ENCODE measurements at places on chromosomes 4 and X. TPM values are rescaled to one million over a fixed set of nuclear protein-coding genes. Genes with fewer than 3 reads are reported as not detected.
A peak's percentile ranks its signal among the peaks of the same experiment; 100 is the strongest.

DNA sequence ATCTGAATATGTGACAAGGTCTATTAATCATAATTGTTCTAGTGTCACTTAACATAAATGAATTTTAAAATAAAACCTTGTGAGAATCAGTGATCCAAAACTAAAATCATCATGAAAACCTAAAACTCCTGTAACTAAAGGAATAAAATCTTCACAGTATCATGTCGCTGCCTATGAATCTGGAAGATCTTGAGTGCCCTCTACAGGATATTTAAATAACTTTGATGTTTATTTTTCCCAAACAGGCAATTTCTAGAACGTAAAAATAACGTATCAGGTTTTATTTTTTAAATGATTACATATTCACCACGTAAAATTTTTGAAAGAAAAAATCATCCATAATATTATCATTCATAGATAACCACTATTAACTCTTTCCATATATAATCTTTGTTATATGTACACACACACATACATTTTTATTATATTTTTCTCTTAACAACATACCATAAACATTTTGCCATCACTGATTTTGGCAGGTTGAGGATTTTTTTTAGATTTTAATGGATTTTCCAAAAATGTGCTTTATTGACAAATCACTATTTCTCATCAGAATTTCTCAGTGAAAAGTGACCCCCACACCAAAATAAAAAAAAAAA, 79.6 kb downstream of the COMMD8 start:
- no peaks in the 10 kb centered on the region for H3K4me1 ChIP-seq
- DNase-seq: no peak
- H3K36me3 ChIP-seq: no peaks in the 10 kb centered on the region
- H3K27ac ChIP-seq: no peak overlapping the region
- H3K27me3 ChIP-seq: peaks cover 14% of the 10 kb centered on the region

- H3K27ac ChIP-seq: peak within 1 kb of the TSS; percentile 68
- no peaks in the 10 kb centered on the region for H3K27me3 ChIP-seq
- peaks cover 42% of the 10 kb centered on the region for H3K4me1 ChIP-seq
- H3K36me3 ChIP-seq: peaks cover 4% of the 10 kb centered on the region
- H3K4me3 ChIP-seq: peak within 1 kb of the TSS; percentile 85
Measured at GRCh38 chrX:153598541-153599191, at the start of gene CCNQ. Gene CCNQ, minus strand, starts transcription at chrX:153599139. Its CDS starts 66 bp downstream, at chrX:153599073.

GRCh38 chr4:12723849-12724447, 760.2 kb downstream of the RAB28 start:
- H3K36me3 ChIP-seq: no peaks in the 10 kb centered on the region
- DNase-seq: no peak
- H3K4me3 ChIP-seq: no peak overlapping the region
- no peak overlapping the region for H3K27ac ChIP-seq
- H3K27me3 ChIP-seq: peaks cover 33% of the 10 kb centered on the region

- DNase-seq: no peak
- H3K4me1 ChIP-seq: no peaks in the 10 kb centered on the region
Measured at GRCh38 chrX:10569946-10570345, 50.4 kb downstream of the MID1 start.

The STPG2 gene
- not detected for total RNA-seq

The EXOC1L gene
- total RNA-seq: not detected

DNA sequence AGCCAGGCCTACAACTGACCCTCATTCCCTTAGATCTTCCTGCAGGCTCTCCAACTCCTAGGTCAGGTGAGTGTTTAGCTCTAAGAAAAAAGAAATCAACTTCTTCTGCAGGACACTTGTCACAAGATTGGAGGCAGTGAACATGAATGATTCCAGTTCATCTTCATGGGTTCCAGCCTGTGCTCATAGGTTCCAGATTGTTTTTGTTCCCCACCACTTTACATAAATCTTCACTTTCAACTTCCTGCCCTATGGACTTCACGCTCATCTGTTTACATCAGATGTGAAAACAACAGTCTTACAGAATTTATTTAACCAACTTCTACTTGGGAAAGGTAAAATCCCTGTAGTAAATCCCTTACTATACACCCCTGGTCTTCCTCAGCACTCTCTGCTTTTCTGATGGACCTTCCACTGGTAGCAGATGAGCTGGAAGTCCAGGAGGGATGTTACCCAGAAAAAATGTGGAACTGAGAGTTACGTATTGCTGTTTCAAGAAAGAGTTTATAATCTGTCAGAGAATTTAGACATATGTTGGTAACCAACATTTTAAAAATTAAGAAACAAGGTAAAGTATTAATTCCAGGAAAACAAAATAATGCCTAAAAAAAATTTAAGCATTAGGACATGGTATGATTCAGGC, 62.4 kb downstream of the ANAPC10 start:
- no peak for DNase-seq
- no peak overlapping the region for H3K4me3 ChIP-seq
- H3K27me3 ChIP-seq: no peaks in the 10 kb centered on the region

DNA sequence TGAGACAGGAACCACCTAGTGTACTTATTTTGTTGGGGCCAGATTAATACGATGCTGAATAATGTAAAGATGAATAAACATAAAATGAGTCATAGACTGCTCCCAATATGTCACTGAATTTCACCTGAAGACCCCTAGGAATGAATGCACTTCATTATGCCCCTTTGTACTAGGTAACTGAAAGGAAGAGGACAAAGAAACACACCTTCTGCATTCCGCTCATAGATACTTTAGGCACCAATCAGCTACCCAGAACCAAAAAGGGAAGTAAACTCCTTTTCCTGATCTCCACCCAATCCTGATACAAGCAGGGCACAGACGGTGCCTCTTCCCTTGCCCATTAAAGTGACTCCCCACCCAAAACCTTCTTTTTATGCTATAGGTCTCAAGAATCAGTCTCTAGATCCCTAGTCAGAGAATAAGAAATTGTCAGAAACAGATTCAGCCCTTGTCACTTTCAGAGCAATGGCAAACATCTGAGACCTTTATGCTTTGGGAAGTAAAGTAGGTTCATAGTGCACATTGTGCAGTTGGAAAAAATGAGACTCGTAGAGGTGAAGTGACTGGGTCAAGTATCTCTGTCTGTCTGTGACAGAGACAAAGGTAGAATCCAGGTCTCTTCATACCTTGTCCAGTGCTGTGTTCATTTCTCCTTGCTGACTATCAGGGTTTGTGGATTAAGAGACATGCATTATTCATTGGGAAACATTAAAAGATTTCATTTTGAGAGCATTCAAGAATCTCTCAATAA, 2.3 kb downstream of the GPR174 start:
- DNase-seq: no peak
- peaks cover 31% of the 10 kb centered on the region for H3K4me1 ChIP-seq
- peaks cover 7% of the 10 kb centered on the region for H3K36me3 ChIP-seq
- H3K4me3 ChIP-seq: peak overlapping the region; percentile 93

GRCh38 chr4:77187322-77187721, 30.3 kb downstream of the CCNG2 start:
- DNase-seq: no peak
- H3K4me3 ChIP-seq: no peak overlapping the region
- peaks cover 4% of the 10 kb centered on the region for H3K27me3 ChIP-seq
- no peaks in the 10 kb centered on the region for H3K4me1 ChIP-seq

The TRPC5OS gene
- total RNA-seq: not detected

DNA sequence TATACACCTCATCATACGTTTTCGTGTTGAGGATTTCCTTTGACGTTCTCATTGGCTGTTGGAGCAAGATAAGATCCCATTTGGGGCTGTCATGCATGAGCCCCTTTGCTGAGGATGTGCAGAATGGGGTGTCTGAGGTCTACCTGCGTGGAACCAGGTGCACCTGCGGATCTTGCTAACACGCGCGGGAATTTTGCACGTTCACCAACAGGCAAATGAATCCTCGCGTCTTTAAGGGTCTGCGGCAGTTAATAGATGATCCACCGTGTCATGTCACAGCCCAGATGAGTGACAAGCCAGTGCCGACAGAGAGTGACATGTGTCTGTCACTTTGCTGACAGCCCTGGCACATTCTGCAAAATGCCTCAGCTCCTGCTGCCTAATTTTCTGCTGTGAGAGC, 56.3 kb upstream of the SHOX start:
- peaks cover 7% of the 10 kb centered on the region for H3K27me3 ChIP-seq
- H3K4me3 ChIP-seq: no peak overlapping the region
- no peaks in the 10 kb centered on the region for H3K4me1 ChIP-seq
- no peaks in the 10 kb centered on the region for H3K36me3 ChIP-seq
- no peak overlapping the region for H3K27ac ChIP-seq
- peak; percentile 10 for DNase-seq

- no peak overlapping the region for H3K27ac ChIP-seq
- no peaks in the 10 kb centered on the region for H3K4me1 ChIP-seq
- no peak for DNase-seq
- no peaks in the 10 kb centered on the region for H3K36me3 ChIP-seq
- H3K4me3 ChIP-seq: no peak overlapping the region
Measured at GRCh38 chr4:154497889-154498288, 6.3 kb upstream of the DCHS2 start.

DNA sequence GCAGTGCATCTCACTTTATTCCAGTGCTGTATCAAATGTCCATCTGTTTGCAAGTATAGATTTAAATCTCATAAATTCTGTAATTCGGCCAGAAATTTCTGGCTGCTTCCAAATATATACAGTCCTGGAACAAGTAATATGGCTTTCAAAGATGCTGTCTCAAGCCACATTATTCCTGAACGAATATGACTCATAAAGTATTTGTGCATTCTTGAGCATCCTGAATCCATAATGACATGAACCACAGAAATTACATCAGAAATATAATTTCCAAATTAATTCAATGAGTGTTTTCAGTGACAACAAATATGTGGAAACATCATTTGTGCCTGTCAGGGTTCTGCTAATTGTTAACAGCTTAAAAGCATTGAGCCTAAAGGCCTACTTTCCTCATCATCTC, 140.9 kb upstream of the HPGD start:
- H3K27me3 ChIP-seq: no peaks in the 10 kb centered on the region
- no peak for DNase-seq
- no peak overlapping the region for H3K4me3 ChIP-seq
- no peaks in the 10 kb centered on the region for H3K36me3 ChIP-seq
- no peak overlapping the region for H3K27ac ChIP-seq

All from activated naive CD4-positive, alpha-beta T cell treated with anti-CD3 and anti-CD28 coated beads for 36 hours (primary cell).